WTC11 (cell line): ENCODE measurements at places on chromosomes 7 and 10. TPM values are rescaled to one million over a fixed set of nuclear protein-coding genes. Genes with fewer than 3 reads are reported as not detected.

DNA sequence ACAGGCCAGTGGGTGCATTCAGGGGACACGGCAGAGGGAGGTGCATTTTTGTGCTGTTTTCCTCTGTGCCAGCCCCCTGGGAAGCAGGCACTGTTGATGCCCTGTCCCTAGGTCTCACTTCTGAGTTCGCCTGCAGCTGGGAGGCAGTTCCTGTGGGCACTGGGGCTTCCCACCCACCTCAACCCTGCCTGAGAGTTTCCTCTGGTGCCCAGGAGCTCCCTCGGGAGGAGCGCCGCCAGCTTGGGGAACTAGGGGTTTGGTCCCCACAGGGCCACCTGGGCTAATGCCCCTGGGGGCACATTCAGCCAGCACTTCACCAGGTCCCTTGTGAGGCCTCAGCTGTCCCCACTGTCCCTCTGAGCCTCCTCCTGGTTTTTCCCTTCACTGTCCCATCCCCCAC, 178.2 kb upstream of the RHEB start:
- H3K36me3 ChIP-seq, result no peaks in the 10 kb centered on the region
- DNase-seq, result no peak
- no peak overlapping the region for H3K27ac ChIP-seq
- peaks cover 28% of the 10 kb centered on the region for H3K4me1 ChIP-seq
- no peak overlapping the region for H3K4me3 ChIP-seq

- H3K36me3 ChIP-seq, result no peaks in the 10 kb centered on the region; the same call in 1 of the 2 replicates
- no peak for DNase-seq
- H3K4me3 ChIP-seq, result no peak overlapping the region
- H3K4me1 ChIP-seq, result peaks cover 18% of the 10 kb centered on the region
These were observed 174.8 kb downstream of the PTEN start for GRCh38 chr10:88038268-88038667.

DNA sequence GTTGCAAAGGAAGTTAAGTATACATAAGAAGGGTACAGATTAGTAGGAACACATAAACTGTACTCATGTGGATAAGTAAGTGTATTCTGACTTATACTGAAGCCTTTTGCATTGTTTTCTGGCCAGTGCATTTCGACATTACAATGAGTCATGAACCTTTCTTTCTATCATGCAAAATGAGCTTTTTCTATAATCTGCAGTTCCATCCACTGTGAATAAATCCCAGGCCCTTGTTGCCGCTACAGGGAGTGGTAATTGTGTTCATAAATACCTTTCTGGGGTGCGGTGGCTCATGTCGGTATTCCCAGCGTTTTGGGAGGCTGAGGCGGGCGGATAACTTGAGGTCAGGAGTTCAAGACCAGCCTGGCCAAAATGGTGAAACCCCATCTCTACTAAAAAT, 858.3 kb downstream of the GRM8 start:
- DNase-seq, result no peak
- H3K27me3 ChIP-seq, result no peaks in the 10 kb centered on the region
- no peak overlapping the region for H3K4me3 ChIP-seq
- no peaks in the 10 kb centered on the region for H3K4me1 ChIP-seq

DNA sequence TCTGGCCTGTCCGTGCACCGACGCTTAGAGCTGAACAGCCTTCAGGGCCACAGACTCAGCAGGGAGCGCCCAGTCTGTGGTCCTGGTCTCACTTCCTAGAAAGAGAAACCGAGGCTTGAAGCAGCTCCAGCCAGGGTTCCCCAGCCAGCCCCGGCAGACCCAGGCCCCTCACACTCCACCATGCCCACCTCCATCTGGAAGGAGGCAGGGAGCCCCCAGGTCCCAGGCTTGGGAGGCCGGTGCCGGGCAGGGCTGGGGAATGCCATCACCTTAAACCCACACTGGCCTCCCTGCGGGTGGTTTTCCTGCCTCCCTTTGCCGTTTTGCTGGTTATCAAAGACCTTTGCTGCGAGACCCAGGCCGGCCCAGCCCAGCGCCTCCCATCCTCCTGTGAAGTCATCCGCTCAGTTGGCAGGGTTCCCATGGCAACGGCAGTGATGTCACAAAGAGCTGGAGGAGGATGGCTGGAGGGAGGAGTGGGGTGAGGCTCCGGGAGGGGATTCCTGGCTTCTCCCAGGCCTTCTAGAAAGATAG, 24.0 kb downstream of the ELFN1 start:
- H3K27ac ChIP-seq, result no peak overlapping the region
- H3K36me3 ChIP-seq, result no peaks in the 10 kb centered on the region
- DNase-seq, result peak; percentile 82

DNA sequence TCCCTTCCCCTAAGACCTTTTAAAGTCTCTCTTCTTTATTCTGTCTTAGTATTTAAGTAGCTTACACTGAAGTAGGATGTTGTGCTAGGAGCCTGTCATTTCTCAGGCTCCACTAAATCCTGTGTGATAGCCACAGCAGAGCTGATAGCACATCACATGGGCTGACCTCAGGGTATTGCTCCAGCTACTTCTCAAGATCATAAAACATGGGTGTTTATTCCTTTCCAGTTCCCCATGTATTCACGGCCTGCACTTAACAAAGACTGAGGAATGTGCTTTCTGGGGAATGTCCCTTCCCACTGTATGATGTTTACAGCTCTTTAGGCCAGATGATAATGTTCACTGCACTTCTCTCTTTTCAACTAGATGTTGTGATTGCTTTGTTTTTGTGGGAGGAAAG, 1086.8 kb downstream of the KCNMA1 start:
- H3K4me1 ChIP-seq, result 0 out of 2 replicates have a peak, but pooled peaks cover 8% of the 10 kb centered on the region
- H3K36me3 ChIP-seq, result no peaks in the 10 kb centered on the region
- no peak for DNase-seq
- H3K27me3 ChIP-seq, result 0 out of 2 replicates have a peak, but pooled peaks cover 5% of the 10 kb centered on the region
- H3K4me3 ChIP-seq, result no peak overlapping the region

- DNase-seq, result no peak
- H3K4me3 ChIP-seq, result no peak overlapping the region
- no peaks in the 10 kb centered on the region for H3K27me3 ChIP-seq
These were observed 11.1 kb downstream of the YWHAG start for GRCh38 chr7:76347710-76348109.

The PYROXD2 gene
- 7.0 to 8.6 TPM (median 8.1 TPM) in 3 replicates for total RNA-seq

The GHITM gene
- total RNA-seq, result 95.9 to 98.8 TPM (median 97.6 TPM) in 3 replicates
